NCI-H1436 treated with DMSO at 0.1 percent for 48 hours (cell line): ENCODE measurements at places on chromosomes 7 and 10.

DNA sequence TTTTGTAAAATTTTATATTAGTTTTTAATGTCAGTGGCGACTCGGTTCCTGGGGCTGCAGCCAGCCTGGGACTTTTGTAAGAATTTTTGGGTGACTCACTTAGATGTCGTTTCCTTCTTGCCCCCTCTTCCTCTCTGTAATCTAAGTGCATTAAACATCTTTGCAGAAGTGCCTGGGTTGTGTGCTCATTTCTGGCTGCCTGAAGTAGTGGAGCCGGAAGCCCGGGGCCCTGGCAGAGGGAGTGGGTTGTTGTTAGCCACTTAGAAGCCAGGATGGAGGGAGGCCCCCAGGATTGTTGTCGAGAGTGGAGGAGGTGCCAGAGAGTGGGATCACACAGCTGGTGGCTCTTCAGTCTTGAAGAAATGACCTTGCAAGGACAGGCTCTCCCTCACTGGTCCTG is 11.0 kb upstream of the TRIM8 start:
- no peak for DNase-seq

GRCh38 chr10:32141018-32141807 is 85.0 kb upstream of the KIF5B start:
- no peak for DNase-seq

DNA sequence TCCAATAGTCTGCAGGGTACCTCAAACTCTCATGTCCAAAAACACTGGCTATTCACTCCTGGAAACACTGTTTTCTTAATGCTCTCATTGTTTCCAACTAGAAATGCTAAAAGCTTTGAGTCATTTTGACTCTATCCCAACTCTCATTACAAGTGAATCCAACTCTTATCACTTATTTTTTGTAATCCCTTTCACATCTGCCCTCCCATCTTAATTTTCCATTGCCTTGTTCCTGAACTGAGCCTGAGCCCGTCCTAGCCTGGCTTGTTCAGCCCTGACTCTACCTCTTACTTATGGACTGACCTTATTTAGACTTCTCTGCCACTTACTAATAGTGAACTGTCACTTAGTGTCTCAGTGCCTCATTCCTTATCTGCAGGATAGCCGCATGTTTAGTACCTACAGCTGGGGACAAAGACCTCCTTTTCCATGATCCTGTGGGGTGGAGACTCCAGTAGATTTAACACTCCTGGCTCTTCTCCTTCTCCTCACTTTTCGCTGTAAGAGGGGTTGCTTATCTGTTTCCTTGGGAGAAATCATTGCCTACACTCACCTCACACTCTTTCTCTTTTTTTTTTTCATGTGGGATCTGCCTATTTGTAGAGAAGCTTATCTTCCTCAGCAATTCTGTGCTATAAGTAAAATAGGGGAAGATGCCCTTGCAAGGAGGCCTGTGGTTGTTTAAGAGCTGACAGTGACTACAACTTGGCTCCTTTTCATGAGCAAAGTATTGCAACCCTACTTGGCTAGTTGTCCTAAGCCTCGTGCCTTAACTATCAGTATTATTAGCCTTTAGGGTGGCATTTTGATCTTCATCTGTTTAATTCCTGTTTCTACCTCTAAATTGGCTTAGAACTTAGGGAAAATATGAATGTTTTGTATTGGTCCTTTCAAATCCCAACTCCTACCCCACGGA is 56.4 kb downstream of the SLC16A12 start:
- DNase-seq = no peak

DNA sequence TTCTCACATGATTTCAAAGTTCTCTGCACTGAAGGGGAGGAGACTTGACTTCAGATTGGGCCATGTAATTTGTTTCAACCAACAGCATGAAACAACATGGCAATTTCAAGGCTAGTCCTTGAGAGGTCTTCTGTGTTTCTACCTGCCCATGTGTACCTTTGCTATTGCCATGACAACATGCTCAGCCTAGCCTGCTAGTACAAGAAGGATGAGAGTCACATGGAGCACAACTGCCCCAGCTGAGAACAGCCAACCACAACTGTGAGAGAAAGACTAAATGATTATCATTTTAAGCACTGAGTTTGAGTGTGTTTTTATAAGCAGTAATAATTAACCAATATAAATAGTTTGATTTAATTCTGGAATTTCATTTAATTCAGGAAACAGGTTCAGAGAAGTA is 41.9 kb downstream of the ANKMY2 start:
- no peak for DNase-seq

DNA sequence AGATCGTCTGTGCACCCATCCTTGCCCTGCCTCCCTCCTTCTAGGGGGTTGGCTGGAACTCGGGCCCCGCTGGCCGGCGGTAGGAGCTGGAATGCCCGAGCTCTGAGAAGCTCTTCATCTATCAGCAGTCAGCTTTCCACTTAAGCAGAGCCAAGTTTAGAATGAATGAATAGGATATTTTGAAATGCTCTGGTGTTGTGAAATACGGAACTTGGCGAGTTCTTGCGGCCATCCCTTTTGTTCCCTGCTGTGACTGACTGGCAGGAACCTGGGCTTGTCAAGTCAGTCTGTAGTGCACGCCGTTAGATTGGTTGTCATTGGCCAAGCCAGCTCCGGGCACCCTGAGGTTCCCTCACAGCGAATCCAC is 33.3 kb downstream of the FOXK1 start:
- DNase-seq = no peak

DNA sequence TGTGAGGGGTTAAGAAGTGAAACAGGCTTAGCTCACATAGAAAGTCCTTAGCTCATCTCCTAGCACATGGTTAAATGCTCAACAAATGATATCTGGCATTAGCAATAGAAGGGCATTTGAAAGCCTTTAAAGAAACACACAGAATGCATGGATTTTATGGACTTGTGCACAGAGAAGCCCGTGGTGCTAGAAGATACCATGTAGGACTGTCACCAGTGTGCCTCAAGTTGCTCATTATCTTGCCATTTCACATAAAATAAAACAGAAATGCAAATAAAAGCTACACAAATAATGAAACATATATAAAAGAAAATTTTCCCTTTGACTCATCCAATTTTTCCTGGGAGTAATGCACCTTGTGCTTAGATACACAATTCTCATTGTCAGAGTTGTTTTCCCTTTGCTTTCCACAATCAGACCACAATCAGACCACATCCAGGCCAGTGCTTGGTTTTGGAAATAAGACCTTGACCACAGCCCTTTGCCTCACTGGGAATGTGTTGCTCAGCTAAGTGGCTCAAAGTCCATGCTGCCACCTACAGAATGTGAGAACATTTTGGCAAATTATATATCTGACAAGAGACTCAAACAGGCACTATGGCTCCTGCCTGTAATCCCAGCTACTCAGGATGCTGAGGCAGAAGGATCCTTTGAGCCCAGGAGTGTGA is 9.5 kb upstream of the WDR11 start:
- DNase-seq = no peak

- no peak for DNase-seq
Measured at GRCh38 chr7:70711452-70711851, 420.5 kb upstream of the GALNT17 start.

- DNase-seq = no peak
Measured at GRCh38 chr7:96016056-96016586, 243.8 kb downstream of the DYNC1I1 start.

GRCh38 chr7:50779427-50779826 is 3.3 kb downstream of the GRB10 start:
- no peak for DNase-seq

DNA sequence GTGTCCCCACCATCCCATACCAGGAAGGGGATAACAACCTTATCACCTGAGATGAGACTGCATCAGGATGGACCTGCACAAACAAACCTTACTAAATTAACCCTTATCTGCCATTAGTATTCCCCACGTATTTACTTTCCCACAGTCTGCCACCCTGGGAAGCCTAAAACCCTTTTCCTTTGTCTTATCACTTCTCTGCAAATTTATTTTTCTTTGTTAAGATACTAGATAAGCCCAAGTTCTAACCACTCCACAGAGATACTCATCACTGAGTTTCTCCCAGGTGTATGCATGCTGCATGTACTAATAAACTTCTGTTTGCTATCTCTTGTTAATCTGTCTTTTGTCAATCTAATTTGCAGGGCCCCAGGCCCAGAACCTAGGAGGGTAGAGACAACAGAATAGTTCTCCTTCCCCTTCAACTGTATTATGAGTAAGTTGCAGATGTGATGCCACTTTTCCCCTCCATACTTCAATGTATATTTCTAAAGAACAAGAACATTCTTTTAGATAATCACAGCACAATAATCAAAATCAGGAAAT is 66.0 kb downstream of the ELMO1 start:
- no peak for DNase-seq

DNA sequence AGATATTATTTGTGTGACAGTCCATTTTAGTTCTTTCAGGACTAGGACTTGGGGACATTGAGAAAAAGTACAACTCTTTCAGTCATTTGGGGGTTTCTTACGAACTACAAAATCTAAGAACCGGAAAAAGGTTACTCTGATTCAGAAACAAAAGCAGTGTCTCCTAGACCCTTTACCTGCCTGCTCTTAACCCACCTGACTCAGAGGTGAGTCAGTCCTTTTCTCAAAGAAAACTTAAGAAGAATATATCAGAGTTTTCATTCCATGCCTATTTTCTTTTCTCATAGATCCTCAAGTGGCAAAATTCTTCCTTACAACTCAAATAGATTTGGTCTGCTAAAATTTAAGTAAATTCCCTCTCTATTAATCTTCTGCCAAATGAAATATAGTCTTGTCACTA is 114.9 kb upstream of the PTN start:
- no peak for DNase-seq

GRCh38 chr7:13024121-13024674 is 336.8 kb downstream of the ARL4A start:
- no peak for DNase-seq

GRCh38 chr10:80132299-80133139 is at the start of gene PLAC9:
TSS of gene PLAC9 (plus strand) at chr10:80132730. CDS start at chr10:80132763, 33 bp downstream.
- DNase-seq = no peak

DNA sequence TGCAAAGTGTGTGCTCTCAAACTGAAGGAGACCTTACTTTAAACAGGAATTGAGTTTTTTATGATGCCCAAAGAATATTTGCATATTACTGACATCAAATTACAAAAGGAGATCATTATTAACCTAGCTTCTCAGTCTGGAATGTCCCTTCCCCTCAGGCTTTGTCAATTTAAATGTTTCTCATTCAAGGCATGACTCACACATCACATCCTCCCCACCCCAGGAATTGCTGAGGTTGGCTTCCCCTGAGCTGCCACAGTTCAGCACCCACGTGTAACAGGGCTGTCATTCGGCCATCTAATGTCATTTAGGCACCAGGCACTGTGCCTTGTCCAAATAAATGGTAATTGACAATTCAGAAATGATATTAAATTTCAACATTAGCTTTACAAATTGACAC is 305.9 kb upstream of the MGMT start:
- no peak for DNase-seq

GRCh38 chr10:84547616-84548015 is 219.2 kb downstream of the CCSER2 start:
- no peak for DNase-seq

GRCh38 chr7:149742075-149742701 is 31.2 kb downstream of the ZNF467 start:
- peak; percentile 13 for DNase-seq

GRCh38 chr10:130360826-130361311 is 224.7 kb downstream of the GLRX3 start:
- no peak for DNase-seq

GRCh38 chr7:111400088-111400487 is 162.2 kb downstream of the IMMP2L start:
- no peak for DNase-seq

DNA sequence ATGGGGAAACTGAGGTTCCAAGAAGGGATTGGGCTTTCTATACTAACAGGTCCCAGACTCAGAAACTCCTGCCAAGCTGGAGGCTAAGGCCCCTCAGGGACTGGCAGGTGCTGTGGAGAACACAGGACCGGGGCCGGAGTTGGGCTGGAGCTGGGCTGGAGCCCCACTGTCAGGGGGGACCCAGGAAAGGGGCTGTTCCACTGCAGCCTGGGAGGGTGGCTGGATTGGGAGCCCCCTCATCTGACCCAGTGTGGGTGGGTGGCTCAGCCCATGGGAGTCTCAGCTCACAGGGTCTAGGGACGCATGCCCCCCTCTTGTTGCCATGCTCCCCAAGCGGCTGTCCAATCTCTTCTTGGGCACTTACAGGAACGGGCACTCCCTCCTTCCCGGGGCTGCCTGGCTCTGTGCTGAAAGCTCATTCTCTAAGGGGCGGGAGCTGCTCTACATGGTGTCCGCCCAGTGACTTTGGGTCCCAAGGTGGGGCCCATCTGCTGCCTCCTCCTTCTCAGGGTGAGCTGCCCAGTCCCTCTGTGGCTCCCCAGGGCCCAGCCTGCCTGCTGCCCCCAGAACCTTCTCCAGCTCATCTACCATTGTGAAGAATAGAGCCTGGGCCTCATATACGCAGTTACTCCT is 126.5 kb downstream of the MYL10 start:
- no peak for DNase-seq

- no peak for DNase-seq
Measured at GRCh38 chr7:131471250-131472004, 85.0 kb downstream of the PODXL start.

DNA sequence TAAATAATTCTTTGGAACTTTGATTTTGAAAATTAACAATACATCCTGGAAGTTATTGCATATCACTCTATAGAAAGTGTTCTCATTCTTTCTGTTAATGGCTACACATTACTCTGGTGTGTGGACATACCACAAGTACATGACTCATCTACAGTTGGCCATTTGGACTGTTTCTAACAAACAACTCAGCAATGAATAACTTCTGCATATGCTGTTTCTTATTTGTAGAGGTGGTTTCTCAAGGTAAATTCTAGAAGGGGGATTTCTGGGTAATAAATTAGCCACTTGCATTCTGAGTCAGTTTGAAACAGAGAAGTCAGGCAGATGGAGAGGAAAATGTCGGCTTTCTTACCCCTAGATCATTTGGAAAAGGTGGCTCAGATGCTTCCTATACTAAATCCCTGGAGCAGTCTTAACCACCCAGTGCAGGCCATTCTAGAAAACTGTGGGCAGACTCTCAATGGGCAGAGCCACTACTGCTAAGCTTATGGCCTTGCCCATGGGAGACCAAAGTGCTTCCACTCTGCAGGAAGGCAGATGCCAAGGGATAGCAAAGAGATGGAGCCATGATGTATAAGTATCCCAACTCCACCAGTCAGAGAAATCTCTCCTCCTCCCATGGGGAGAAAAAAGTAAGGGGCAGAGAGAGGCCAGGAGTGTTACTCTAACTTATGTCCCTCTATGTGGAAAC is 194.0 kb upstream of the PLPP4 start:
- DNase-seq = no peak

GRCh38 chr10:31961277-31962074 is 32.8 kb upstream of the ARHGAP12 start:
- DNase-seq = no peak

GRCh38 chr7:82704121-82704520 is 260.5 kb upstream of the CACNA2D1 start:
- DNase-seq = no peak

GRCh38 chr10:308572-309085 is 173.4 kb downstream of the ZMYND11 start:
- DNase-seq = no peak

DNA sequence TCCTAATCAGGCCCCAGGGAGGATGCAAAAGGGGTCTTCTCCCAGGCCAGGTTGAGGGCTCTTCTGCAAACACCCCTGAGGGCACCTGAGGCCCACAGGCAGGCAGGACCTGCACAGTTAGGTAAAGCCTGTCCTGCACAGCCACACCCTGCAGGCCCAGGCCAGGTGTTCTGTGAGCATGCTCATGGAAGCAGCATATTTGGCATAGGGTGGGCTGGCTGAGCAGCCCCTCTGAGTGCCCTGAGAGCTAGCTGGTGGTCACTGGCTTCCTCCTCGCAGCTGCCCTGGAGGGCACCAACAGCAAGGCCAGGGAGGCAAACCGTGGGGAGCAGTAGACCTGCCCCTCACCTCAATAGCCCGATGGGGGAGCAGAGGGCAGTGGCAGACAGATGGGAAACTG is 3.7 kb upstream of the RET start:
- DNase-seq = no peak

- no peak for DNase-seq
Measured at GRCh38 chr10:25226775-25227682, 52.2 kb downstream of the GPR158 start.
